GDM1 (cell line): ENCODE measurements at places on chromosomes 12 and 14.

GRCh38 chr12:66775871-66776270, 97.0 kb upstream of the GRIP1 start:
- no peak for DNase-seq

GRCh38 chr12:51960488-51960887, 9.0 kb downstream of the ACVR1B start:
- DNase-seq = no peak

DNA sequence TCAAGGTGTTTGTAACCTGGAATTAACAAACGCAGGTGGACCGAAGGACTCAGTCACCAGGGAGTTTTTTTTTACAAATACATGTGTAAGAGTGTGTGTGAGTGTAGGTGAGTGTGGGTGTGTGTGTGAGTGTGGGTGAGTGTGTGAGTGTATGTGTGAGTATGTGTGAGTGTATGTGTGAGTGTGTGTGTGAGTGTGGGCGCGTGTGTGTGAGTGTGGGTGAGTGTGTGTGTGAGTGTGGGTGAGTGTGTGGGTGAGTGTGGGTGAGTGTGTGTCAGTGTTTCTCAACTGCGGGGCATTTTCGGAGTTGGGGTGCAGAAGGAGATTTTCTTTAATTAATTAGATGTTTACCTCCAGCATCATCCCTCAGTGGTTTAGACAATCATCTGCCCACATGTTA, 1178.8 kb downstream of the VRK1 start:
- no peak for DNase-seq

DNA sequence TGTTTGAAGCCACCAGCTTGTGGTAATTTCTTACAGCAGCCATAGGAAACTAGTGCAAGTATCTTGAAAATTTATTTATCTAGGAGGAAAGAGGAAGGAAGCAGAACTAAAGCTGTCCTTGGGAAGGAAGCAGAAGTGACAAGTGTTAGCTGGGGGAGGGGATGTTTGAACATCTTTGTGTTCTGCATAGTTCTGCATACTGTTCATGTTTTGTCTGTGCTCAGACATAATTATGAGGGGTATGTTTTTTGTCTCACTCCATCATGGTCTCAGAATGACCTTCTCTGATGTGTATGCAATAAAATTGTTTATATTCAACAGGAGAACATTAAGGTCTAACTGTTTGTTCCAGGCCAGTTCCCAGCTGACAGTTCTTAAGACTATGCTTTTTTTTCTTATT, 606.5 kb downstream of the GALC start:
- peak; percentile 2 for DNase-seq

- no peak for DNase-seq
These were observed 166.0 kb downstream of the RPS29 start for GRCh38 chr14:49420201-49420600.

DNA sequence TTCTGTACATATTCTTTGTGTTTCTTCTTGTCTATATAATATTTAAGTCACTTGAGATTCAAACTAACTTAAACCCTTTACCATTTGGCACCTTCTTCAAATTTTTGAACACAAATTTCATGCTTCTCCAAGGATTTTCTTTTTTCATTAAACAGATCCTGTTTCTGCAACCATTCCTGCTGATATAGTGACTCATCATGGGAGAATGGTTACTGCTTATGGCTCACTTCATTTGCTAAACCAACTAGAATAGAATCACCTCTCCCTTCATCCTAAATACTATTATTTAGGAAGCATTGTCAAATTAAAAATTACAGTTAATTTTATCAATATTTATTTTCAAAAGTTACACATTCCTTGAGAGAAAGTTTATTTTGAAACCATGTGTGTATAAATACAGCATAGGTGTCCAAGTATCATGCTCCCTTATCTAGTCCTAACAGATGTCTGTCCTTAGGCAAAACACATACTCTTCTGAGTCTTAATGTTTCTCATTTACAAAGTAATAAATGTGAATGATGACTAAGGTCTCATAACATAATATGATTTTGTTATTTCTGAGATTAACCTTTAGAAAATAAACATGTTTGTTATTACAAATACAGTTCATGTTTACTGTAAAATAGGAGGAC, 40.7 kb downstream of the PLCZ1 start:
- DNase-seq = no peak

GRCh38 chr14:33432407-33433023, 493.8 kb downstream of the NPAS3 start:
- no peak for DNase-seq

GRCh38 chr14:60648934-60649874, at the start of gene SIX1:
SIX1 (minus strand) TSS chr14:60649477; CDS start chr14:60649189, 288 bp downstream.
- DNase-seq = no peak

GRCh38 chr14:100827101-100828021, 1.4 kb downstream of the MEG3 start:
- no peak for DNase-seq

DNA sequence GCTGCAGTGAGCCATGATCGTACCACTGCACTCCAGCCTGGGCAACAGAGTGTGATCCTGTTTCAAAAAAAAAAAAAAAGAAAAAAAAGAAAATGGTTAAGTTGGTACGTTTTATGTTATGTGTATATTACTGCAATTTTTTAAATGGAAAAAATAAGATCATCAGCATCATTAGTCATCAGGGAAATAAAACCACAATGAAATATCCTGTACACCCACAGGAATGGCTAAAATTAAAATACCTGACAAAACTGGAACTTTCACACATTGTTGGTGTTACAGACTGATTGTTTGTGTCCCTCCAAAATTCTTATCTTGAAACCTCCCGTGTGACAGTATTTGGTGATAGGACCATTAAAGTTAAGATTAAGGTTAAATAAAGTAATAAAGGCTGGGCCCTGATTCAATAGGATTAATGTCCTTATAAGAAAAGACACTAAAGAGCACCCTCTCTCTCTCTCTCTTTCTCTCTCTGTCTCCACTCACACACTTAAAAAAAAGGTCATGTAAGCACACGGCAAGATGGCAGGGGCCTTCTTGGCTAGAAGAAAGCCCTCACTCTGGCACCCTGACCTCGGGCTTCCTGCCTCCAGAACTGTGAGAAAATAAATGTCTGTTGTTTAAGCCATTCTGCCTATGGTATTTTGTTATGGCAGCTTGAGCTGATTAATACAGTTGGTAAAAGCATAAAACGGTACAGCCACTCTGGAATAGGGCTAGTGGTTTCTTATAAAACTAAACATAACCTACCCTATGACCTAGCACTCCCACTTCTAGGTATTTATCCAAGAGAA, 48.3 kb upstream of the ZFP36L1 start:
- DNase-seq = no peak

- DNase-seq = no peak
These were observed 143.5 kb downstream of the PAX9 start for GRCh38 chr14:36805131-36805559.

- DNase-seq = no peak
These were observed 19.1 kb upstream of the COL2A1 start for GRCh38 chr12:48023386-48023785.
